ENCODE measurements at places on chromosomes 5 and 9.

DNA sequence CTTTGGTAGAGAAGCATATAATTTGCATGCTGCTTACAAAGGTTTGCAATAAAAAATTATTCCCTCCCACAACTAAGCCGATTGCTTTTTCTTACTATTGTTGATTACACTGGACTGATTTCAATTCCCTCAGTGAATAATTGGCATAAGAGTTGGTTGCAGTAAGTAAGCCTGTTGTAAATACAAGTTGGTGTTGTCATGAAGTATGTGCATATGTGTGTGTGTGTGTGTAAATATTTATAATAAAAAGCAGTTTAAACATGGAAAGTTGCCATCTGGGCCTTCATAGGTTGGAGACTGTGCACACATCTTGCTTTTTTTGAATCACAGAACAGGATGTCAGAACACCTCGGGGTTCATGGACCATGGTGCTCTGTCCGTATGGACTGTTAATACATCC is 131.2 kb downstream of the ATP10B start:
- DNase-seq, result no peak

DNA sequence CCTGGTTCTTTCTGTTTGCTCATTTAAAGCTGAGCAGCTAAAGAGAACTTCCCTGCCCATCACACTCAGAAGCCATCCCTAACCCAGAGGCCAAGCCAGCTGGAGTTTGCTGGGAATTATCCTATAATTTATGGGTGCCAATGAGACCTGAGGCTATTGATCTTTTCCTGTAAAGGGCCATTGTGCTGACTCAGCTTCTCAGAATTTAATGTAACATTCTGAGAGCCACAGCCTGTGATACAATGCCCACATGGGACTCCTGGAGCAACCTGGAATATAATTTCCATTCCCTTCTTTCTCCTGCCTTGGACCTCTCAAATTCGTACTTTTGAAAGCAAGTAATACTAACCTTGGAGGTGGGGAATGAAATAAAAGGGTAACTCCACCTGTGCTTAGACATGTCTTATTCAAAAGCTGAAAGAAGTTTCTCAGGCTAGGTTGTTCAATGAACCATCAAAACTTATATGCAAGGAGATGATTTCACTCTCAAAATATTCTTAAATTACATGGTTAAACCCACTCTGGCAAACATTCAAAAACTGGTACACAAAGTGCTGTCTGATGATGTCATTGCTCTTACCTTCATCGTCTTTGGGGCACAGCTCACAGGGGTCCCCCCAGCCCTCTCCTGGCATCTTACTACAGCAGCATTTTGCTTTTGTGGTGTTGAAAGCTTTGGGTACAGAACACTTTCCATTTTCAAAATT is 206.7 kb downstream of the SLC12A2 start:
- peak; percentile 42 for DNase-seq

GRCh38 chr9:72305102-72305546 is 59.9 kb downstream of the ZFAND5 start:
- DNase-seq, result peak; percentile 75

DNA sequence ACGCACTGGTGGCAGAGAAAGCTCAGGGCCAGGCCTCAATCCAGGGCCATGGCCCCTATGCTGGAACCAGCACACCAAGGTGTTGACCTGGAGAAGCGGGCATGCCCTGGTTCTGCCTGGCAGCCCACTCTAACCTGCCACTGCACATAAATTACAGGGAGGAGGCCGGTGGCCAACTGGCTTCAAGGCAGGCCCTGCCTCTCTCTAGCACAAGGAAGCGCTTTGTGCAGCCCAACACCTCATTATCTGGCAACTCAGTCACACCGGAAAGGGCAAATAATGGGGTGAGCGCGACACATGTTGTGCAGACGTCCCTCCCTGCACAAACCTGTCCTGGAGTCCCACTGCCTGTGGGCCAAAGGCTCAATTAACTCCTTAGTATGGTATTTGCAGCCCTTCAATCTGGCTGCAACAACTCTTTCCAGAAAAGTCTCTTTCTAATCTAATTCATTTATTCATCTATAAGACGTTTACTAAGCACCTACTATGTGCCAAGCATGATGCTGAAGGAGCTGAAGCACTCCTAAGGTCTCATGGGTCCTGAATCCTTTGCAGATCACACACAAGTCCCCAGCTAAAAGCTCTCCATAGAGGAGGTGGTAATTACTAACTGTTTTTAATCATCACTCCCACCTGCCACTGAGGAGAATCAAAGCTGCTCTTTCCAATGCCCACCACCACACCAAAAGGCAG is 24.9 kb downstream of the SHB start:
- no peak for DNase-seq

Data from fibroblast of upper back skin (primary cell).